ENCODE measurements at places on chromosomes 3 and 15.

GRCh38 chr3:38497031-38497430 is 891 bp downstream of the EXOG start:
- DNase-seq: no peak

DNA sequence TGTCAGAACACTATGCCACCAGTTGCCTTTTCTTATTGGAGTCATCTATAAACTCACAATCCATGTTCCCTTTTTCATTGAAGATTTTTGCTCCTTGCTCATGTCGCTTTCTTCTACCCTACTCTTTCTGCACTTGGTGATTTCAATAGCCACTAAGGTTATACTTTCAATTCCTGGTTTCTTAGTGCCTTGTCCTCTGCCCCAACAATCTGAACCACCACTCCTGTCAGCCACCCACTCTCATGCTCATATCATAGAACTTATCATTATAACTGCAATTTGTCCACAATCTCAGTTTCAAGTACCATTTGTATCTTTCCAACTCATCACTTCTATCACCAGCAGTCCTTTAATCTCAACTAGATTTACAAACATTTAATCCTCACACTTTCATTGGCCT is 10.0 kb upstream of the GRAMD1C start:
- DNase-seq: no peak

DNA sequence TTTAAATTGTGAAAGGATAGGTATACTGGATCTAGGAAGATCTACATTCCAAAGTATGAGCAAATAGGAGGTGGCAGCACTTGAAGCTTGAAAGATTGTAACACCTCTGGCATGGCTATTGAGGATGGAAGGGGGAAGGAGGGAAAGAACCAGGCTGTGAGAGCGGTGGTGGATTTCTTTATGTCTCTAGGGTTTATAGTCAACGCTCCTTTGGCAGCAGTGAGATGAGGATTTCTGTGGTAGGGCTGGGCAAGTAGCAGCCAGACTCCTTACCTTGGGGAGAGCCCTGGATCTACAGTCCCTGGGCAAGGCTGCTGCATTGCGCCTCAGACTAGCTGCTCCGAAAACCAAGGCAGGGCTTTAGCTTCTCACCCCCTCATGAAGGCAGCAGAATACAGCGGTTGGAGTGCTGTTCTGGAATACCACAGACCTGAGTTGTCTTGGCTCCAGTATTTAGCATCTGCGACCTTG is 53.2 kb downstream of the MEF2A start:
- no peak for DNase-seq

GRCh38 chr3:104316118-104316517 is 1050.6 kb upstream of the ALCAM start:
- DNase-seq: no peak

DNA sequence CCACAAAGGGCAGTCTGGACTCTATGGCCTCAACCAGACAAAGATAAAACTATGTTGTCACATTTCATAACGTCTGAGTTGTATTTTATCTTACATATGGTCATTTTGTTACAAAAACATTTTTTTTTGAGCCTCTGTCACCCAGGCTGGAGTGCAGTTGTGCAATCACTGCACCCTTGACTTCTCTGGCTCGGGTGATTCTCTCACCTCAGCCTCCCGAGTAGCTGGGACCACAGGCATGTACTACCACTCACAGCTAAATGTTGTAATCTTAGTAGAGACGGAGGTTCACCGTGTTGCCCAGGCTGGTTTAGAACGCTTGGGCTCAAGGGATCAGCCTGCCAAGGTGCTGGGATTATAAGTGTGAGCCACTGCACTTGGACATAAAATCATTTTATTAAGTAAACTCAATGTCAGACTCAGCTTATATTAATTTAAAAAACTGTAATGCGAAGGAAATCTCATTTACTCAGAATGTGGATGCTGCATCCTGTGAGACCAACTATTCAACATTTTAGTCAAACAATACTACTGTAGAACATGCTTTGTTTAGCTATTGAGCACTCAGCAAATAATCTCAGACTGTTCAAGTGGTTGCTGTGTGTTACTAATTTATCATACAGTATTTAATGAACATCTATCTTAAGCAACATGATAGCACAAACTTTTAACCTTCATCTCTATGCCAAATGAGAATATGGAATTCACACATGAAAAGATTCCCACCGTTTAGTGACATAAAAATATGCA is 209.2 kb downstream of the TBL1XR1 start:
- no peak for DNase-seq

- no peak for DNase-seq
Measured at GRCh38 chr3:14810801-14811661, 7.7 kb upstream of the FGD5 start.

DNA sequence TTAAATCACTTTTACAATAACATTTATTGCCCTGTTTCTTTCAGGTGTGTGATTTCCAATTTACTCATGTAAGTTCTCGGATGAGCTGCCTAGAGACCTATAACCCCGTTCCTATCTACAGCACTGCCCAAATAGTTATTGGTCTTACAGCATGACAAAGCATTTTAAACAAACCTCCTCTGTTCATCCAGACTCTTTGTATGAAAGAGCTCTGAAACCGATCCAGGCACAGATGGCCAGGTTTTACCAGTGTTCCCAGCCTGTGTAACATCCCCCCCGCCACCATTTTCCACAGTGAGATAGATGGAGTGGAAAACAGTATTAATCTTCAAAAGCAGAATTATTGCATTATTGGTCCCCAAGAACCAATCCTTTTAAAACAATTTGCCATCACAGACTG is 59.0 kb upstream of the SPTSSB start:
- no peak for DNase-seq

GRCh38 chr3:101362406-101362805 is 42.0 kb upstream of the IMPG2 start:
- DNase-seq: no peak

DNA sequence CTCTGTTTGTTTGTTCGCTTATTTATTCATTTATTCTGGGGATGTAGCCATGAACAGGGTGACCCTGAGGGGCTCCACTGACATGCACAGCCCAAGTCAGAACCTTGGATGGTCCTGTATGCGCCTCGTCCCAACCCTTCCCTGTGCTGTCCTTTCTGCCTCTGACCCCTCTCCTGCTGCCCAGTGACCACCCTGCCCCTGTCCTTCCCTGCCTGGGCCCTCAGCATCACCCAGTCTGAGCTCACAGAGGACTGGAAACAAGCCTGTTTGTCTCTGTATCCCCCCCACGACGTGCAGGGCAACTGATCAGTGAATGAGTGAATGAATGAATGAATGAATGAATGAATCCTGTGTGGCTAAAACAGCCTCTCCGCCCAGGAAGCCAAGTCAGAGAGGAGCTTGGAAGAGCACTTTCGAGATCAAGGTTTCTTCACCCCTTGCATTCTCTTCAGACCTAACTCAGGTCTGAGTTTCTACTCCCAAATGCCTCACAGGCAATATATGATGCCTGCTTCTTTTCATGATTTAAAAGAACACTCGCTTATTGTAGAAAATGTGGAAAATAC is 157.7 kb downstream of the SMAD6 start:
- peak; percentile 78 for DNase-seq

- no peak for DNase-seq
Measured at GRCh38 chr3:65006300-65006739, 318.5 kb upstream of the ADAMTS9 start.

- DNase-seq: peak; percentile 64
Measured at GRCh38 chr3:194508491-194509453, 22.0 kb upstream of the ATP13A3 start.

DNA sequence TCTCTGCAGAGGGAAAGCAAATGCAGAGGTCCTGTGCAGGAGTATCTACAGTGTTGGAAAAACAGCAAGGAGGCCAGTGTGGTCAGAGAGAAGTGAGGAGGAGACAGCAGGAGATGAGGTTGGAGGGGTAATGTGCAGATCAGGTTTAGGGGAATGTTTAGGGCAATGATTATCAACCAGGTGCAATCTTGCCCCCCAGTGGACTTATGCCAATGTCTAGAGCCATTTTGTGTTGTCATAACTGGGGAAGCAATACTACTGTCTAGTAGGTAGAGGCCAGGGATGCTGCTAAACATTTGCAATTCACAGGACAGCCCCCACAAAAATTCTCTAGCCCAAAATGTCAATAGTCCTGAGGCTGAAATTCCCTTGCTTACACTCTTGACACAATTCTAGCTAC is 13.1 kb downstream of the CCDC191 start:
- DNase-seq: no peak

DNA sequence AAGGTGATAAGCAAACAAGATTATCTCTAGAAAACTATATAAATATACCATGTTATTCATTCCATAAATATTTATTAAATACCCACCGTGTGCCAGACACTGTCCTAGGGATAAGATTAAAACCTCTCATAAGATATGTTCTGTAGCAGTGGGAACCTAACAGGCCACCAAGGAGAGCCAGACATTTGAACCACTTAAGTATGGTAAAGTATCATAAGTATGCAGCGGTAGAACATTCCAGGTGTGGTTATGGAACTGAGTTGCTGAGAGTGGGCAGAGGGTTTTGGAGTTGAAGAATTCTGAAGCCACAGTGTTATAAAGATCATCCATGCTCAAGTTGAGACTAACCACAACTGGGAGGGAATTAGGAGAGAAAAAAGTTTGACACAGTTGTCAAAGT is 14.7 kb downstream of the FILIP1L start:
- no peak for DNase-seq

DNA sequence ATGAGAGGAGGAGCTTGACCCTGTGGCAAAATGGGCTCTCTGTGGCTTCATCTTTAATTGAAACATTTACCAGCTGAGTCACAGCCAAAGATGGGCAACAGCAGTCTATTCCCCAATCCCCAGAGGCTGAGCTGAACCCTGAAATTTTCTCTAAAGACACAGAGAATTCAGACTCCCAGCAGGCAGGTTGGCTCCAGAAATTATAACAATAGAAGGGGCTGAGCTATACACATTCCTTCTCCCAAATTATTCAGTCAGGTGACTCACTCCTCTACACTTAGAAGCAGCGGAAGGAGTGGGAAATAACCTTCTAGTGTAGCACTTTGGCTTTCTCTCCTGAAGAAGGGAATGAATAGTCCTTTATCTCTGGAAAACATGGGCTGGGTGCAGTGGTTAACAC is 264.3 kb upstream of the ARHGEF26 start:
- DNase-seq: no peak

- no peak for DNase-seq
Measured at GRCh38 chr3:71723452-71724170, 1.6 kb downstream of the EIF4E3 start.

DNA sequence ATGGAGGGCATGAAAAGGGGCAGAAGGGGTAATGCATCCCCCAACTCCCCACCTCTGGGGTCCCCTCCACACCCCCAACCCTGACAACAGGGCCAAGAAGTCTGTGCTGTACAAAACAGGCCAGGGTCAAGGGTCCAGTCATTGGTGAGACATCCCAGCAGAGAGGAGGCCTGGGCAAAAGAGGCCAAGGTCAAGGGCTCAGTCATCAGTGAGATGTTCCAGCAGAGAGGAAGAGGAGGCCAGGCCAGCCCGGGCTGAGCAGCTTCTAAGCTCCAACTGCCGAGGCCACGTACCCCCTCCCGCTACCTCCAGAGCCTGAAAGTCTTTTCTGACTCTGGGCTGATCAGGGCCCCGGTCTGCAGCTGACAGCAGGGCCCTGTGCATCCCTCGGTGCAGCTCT is 52.4 kb downstream of the LHFPL4 start:
- peak; percentile 81 for DNase-seq

DNA sequence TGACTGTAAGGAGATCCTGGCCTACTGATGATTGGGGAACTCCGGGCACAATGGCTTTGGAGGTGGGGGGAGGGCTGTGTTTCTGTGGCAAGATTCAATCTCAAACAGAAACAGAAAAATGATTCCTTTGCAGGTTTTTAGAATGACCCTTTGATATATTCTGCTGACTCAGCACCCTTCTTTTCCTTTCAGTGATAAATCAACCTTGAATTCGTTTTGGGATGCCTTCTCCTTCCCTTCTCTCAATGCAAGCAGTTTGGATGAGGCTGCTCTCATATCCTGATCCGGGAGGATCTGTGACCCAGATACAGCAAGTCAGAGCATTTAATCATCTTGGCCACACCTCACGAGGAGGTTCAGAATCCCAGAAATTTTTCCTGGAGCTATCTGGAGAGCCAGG is 156.1 kb upstream of the PRICKLE2 start:
- no peak for DNase-seq

- DNase-seq: no peak
Measured at GRCh38 chr15:52349052-52349700, 53.6 kb upstream of the MYO5C start.

GRCh38 chr15:33473005-33473404 is 162.2 kb downstream of the RYR3 start:
- no peak for DNase-seq

GRCh38 chr15:47652328-47652727 is 65.0 kb upstream of the SEMA6D start:
- DNase-seq: no peak

DNA sequence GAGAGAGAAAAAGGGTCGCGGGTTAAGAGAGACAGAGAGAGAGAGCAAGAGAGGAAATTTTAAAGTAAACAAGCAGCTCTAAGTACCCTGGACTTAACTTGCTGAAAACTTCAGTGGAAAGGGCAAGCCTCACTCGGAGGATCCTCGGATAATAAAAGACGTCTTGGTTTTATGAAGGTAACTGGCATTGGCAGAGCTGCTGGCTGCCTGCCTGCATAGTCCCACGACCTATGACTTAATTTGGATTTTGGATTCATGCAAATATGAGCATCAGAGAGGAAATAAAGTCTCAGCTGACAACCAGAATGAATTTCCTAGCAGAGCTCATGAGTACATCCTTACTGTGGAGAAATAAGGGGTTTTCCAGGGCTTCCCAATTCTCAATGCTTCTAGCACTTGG is 95.1 kb upstream of the PDZRN3 start:
- no peak for DNase-seq

DNA sequence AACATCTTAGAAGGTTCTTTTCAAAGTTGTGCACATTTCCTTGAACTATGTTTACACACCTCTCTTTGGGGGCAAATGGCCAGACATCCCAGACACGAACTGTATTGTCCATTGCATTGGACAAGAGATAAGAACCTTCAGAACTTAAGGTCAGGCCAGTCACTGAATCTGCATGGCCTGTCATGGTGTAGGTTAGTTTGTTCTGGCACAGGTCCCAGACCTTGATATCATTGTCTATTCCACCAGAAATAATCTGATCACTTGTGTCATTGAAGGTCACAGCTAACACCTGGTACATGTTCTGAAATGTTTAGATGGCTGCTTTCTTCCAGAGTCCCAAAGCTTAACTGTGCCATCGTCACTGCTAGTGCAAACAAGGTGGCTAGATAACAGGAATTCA is 55.7 kb downstream of the KCNAB1 start:
- no peak for DNase-seq

GRCh38 chr3:176120507-176120906 is 1076.8 kb downstream of the TBL1XR1 start:
- no peak for DNase-seq

DNA sequence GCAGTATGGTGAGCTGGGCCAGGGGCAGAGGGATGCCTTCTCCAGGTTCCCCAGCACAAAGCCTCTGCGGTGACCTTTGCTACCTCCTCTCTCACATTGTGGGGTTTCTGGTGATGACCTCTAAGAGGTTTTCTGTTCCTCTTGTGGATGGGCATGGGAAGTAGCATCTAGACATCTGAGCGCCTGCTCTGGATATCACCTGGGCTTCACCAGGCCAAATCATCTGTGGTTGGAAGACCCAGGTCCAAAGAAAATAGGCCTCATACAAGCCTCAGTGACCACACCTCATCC is 7.0 kb downstream of the APEH start:
- DNase-seq: no peak

- DNase-seq: no peak
Measured at GRCh38 chr3:81823882-81824395, 62.5 kb upstream of the GBE1 start.

GRCh38 chr3:174147798-174148197 is 711.3 kb upstream of the NAALADL2 start:
- no peak for DNase-seq

- DNase-seq: no peak
Measured at GRCh38 chr3:110974902-110975301, 96.7 kb upstream of the NECTIN3 start.

GRCh38 chr3:190545191-190545590 is 31.3 kb downstream of the IL1RAP start:
- no peak for DNase-seq
